ENCODE measurements at places on chromosomes 11 and 22.

DNA sequence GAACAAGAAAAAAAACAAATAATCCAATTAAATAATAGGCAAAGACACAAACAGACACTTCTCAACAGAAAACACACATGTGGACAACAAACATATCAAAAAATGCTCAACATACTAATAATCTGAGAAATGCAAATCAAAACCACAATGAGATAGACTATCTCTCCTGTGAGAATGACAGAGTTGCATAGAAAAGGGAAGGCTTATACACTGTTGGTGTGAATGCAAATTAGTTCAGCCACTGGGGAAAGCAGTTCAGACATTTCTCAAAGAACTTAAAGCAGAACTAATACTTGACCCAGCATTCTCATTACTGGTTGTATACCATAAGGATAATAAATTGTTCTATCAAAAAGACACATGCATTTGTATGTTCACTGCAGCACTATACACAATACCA lies 637.8 kb upstream of the LUZP2 start:
- no peak for DNase-seq

- no peak for DNase-seq
Measured at GRCh38 chr22:29580200-29580810, 608 bp downstream of the NIPSNAP1 start.

GRCh38 chr11:108199446-108200321 lies 22.8 kb downstream of the NPAT start:
- DNase-seq, result peak; percentile 56

- DNase-seq, result peak; percentile 87
Measured at GRCh38 chr22:46829941-46830715, 67.7 kb downstream of the TBC1D22A start.

DNA sequence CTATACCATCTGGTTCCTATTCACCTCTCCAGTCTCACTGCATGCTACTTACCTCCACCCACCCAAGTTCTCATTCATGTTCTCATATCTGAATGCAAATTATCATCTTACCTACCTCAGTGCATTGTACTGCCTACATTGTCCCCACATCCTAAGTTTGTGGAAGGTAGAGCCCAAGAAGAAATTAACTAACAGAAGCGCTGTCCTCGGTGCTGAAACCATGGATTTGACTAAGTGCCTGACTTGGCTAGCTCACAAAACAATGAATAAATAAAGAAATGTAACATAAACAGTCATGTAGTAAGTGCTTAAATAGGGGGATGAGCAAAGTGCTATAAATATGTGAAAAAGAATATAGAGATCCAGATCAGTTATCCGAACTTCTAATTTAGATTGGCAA lies 63.2 kb downstream of the GRIA4 start:
- peak; percentile 68 for DNase-seq
